Thoracic aorta (tissue), 2 donors: ENCODE measurements at places on chromosomes 12 and 14. TPM values are rescaled to one million over a fixed set of nuclear protein-coding genes. Genes with fewer than 3 reads are reported as not detected.

GRCh38 chr12:645563-646071 lies 17.6 kb downstream of the NINJ2 start:
- DNase-seq: no peak

DNA sequence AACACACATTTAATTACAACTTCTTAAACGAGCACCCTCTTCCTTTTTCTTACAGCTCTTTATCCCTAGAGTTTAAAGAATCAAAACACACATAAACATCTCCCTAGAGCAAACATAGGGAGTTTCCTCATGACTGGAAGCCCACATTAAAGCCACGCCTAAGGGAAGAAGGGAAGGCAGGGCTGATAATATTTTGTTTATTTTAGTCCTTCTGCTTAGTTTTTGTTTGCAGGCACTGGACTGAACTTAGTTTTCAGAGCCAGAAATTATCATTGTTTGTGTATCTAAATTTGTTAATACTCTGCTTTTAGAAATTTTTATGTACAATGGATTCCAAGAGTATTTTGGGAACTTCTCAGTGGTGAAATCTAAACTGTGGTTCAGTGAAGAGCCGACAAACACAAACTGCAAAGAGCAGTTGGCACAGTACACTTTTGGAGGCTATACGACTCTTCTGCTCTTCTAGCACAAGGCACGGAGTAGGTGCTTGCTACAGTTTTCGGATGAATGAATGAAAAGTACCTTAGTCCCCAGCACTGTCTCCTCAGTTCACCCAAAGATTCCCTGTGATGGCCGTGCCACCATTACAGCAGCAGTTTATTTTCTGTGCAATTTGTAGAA lies 17.6 kb upstream of the AMIGO2 start:
- DNase-seq: no peak

DNA sequence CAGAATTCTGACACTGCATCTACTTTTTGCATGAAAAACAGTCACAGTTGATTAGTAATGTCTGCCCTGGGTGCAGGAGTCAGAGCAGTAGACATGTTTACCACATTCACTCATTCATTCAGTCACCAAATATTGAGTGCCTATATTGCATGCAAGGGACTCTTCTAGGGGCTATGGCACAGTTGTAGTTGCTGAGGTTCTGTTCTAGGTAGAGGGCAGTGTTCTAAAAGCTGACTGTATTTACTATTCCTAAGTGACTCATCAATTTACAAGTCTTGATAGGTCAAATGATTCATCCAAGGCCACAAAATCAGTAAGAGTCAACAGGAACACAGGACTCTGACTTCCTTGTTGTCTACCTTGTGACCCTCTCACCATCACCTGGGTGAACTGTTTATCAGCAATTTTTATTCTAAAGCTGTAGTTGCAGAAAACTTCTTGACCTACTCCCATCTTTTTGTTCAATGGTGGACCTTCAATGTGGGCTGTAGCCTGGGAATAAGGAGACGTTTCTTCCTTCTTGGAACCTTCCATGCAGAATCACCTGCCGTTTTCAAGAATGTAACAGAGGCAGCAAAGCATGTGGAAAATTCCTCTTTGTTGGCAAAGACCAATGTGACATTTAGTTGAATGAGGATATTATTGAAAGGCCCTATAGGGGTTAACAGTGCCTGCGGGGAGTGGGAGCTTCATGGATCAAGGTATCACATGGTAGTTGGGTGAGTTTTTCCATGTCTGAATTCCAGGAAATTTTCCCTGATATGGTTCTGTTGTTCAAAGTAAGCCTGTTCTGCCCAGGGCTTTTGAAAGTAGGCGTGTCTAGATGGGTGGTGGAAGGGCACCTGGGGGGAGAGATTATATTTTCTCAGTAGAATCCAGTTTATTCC lies 223.2 kb downstream of the KTN1 start:
- DNase-seq: no peak

- no peak for DNase-seq
Measured at GRCh38 chr14:56004786-56005185, 113.4 kb upstream of the PELI2 start.

GRCh38 chr14:84442521-84442920 lies 1087.4 kb upstream of the FLRT2 start:
- no peak for DNase-seq

GRCh38 chr12:132542661-132543060 lies 52.7 kb downstream of the FBRSL1 start:
- DNase-seq: no peak

GRCh38 chr12:115657081-115658013 lies 620.1 kb downstream of the MED13L start:
- DNase-seq: no peak

GRCh38 chr14:96660123-96660522 lies 137.1 kb upstream of the VRK1 start:
- no peak for DNase-seq

GPR68 gene
- total RNA-seq: 2.0 TPM

MPHOSPH9 gene
- 44.0 TPM for total RNA-seq

TGFB3 gene
- total RNA-seq: 67.1 TPM

CFAP73 gene
- not detected for total RNA-seq
